ENCODE measurements at places on chromosomes 13 and 19.
A peak's percentile ranks its signal among the peaks of the same experiment; 100 is the strongest.

GRCh38 chr13:44713788-44714469, 137.8 kb upstream of the TSC22D1 start:
- H3K27ac ChIP-seq = no peak overlapping the region
- H3K36me3 ChIP-seq = no peaks in the 10 kb centered on the region
- no peaks in the 10 kb centered on the region for H3K27me3 ChIP-seq
- H3K4me3 ChIP-seq = no peak overlapping the region
- DNase-seq = no peak

DNA sequence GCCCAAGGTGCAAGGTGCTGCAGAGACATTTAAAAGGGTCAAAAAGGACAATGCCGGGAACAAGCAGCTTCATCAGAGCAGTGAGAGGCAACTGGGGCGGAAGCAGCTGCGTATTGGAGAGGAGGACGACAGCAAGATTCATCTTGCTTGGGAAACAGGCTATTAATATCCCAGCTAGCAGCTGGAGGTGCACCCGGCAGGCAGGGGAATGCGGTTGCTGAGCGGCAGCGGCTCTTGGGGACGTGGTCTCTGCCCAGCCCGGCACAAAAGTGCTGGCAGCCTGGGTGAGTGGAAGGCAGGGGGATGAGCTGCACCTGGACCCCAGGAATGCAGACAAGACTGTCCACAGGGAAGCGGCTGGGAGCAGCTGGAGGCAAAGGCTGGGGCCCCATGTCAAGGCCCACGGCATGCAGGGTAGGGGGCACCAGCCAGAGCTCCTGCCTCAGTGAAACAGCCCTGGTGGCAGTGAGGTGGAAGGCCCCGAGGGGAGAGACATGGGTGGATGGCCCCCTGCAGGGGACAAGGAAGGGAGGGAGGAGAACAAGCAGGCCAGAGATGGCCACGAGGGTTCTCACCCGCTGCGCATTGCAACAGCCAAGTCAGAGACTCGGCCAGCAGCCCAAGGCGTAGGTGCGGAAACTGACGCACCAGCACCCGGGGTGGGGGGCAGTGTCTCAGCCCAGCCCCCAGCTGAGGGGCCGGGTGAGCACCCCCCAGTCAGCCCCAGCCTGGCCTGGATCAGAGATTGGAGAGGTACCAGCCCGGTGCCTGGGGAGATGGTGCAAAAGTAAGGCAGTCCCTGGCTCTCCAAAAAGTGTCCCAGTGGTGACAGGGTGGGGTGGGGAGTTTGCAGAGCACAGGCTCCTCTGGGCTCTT, 34.4 kb downstream of the PEPD start:
- H3K4me3 ChIP-seq = no peak overlapping the region
- no peaks in the 10 kb centered on the region for H3K36me3 ChIP-seq
- no peak overlapping the region for H3K27ac ChIP-seq
- H3K27me3 ChIP-seq = no peaks in the 10 kb centered on the region
- no peak for DNase-seq

- peaks cover 3% of the 10 kb centered on the region for H3K4me1 ChIP-seq
- no peak overlapping the region for H3K27ac ChIP-seq
- H3K4me3 ChIP-seq = no peak overlapping the region
- H3K36me3 ChIP-seq = no peaks in the 10 kb centered on the region
- H3K27me3 ChIP-seq = no peaks in the 10 kb centered on the region
- no peak for DNase-seq
Observed at GRCh38 chr13:27607125-27607524, 13.2 kb downstream of the LNX2 start.

- H3K4me3 ChIP-seq = no peak overlapping the region
- H3K27me3 ChIP-seq = no peaks in the 10 kb centered on the region
- H3K36me3 ChIP-seq = peaks cover 77% of the 10 kb centered on the region
- no peak for DNase-seq
- H3K27ac ChIP-seq = no peak overlapping the region
Observed at GRCh38 chr19:51891193-51891747, 3.5 kb upstream of the ZNF577 start.

DNA sequence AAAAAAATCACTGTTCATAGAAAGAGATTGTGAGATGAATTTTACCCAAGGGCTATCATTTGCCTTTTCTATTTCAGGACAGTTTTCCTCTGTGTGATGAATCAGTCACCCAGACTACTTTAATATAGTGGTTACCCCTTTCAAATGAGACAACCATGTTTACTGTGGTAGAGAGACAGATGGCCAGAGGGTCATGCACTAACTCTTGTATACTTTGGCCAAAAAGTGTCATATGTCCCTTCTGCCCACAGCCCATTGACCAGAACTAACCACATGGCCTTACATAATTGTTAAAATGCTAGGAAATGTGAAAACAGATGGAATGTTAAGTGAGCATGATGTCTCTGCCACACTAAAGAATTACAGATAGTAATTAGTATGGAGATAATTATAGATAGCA, 498.7 kb downstream of the DACH1 start:
- DNase-seq = no peak
- H3K36me3 ChIP-seq = no peaks in the 10 kb centered on the region
- no peak overlapping the region for H3K27ac ChIP-seq
- no peaks in the 10 kb centered on the region for H3K4me1 ChIP-seq
- no peaks in the 10 kb centered on the region for H3K27me3 ChIP-seq

- peaks cover 2% of the 10 kb centered on the region for H3K36me3 ChIP-seq
- peaks cover 4% of the 10 kb centered on the region for H3K4me1 ChIP-seq
- no peak overlapping the region for H3K27ac ChIP-seq
- DNase-seq = no peak
- H3K4me3 ChIP-seq = no peak overlapping the region
- H3K27me3 ChIP-seq = no peaks in the 10 kb centered on the region
Observed at GRCh38 chr19:46984077-46985010, 35.3 kb upstream of the NPAS1 start.

DNA sequence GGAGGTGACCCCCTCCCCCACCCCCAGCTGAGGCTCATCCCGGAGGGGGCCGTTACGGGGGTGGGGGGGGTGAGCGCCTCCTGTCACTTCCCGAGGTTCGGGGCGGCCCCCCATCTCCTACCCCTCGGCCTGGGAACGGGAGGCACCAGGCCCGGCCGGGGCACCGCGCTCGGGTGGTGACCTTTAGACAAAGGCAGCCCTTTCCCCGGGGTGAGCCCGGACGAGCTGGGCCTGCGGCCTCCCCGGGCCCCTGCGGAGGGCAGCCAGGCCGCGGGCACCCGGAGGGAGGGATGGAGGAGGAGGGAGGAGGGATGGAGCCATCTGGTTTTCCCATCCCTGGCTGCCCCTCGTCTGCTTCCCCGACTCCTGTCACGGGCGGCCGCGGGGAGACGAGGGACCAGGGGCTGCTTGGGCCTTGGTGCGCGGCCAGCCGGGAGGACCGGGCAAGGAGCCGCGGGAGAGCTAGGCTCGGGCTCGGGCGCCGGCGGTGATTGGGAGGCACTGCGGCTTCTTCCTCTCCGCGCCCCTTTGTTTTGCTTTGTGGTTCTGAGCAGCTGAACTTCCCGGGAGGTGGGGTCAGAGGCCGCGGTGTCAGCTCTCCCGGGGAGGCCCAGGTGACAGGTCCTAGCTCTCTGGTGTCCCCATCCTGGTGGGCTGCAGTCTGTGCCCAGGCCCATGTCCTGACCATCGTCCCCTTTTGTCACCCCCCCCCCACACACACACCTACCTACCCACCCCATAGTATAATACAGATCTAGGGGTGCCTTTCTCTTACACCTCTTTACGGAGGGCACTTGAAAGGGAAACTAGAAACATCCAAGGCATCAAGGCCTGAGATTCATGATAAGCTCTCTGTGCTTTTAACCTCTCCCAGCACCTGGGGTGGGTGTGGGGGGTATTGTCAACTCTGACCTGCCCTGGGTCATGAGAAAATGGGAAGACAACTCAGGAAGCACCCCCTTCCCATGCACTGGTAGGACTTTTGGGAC, 1.3 kb downstream of the BICRA start:
- peak overlapping the region; percentile 68 for H3K4me3 ChIP-seq
- H3K36me3 ChIP-seq = no peaks in the 10 kb centered on the region
- peaks cover 32% of the 10 kb centered on the region for H3K4me1 ChIP-seq
- H3K27ac ChIP-seq = no peak overlapping the region

DNA sequence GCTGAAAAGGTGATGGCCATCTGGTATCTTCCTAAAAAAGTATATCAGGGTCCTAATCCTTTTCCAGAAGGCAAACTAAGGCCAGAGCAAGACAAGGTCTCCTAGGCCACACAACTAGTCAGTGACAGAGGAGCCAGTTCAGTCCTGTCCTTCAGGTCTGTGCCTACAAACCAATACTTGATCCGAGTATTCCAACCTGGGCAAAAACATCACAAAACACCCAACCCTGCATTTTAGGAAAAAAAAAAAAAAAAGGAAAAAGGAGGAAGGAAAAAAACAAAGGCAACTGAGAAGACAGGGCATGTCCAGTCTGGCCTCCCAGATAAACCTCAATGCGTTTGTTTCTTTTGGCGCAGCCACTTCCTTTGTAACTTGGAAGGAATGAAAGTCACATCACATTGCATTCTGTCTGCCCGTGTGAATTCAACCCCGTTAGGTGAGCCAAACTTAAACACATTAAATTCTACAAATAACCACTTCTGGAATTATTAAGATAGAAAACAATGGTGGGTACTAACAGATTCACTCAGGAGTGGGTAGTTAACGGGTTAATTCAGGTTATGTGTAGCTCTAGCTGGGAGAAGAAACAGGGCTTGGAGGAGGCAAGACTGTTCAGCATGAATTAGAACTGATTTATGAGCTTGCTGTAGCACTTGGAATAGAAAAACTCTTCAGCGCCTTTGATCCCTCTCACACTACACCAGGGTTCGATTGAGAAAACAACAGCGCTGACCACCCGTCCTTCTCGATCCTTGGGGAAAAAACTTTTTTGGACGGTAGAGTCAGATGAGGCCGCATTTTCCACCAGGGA, 43.0 kb upstream of the HNRNPA1L2 start:
- H3K27me3 ChIP-seq = peaks cover 18% of the 10 kb centered on the region
- peak overlapping the region; percentile 59 for H3K4me3 ChIP-seq
- H3K36me3 ChIP-seq = no peaks in the 10 kb centered on the region
- no peaks in the 10 kb centered on the region for H3K4me1 ChIP-seq

GRCh38 chr19:49677901-49678674, 1.0 kb downstream of the PRMT1 start:
- peaks cover 2% of the 10 kb centered on the region for H3K4me1 ChIP-seq
- peak overlapping the region; percentile 100 for H3K27ac ChIP-seq
- peak; percentile 97 for DNase-seq
- peaks cover 20% of the 10 kb centered on the region for H3K36me3 ChIP-seq
- peak overlapping the region; percentile 86 for H3K4me3 ChIP-seq
- H3K27me3 ChIP-seq = no peaks in the 10 kb centered on the region

DNA sequence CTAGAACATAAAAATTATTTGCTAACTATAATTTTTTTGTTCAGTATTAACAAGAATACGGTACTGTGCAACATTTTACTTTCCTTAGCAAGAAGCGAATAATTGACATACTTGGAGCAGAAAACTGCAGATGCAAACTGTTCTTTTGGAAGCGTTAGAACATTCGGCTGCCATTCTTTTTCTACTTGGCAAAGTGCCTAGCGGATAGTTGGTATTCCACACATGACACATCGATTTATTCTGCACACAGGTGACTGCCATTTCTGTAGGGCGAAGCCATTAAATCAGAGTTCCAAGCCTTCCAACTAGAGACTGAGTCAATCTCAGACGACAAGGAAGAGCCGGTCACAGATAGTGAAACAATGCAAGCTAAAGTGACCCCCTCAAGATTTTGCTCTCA, 117.4 kb downstream of the TRPC4 start:
- DNase-seq = no peak
- H3K4me3 ChIP-seq = no peak overlapping the region
- no peaks in the 10 kb centered on the region for H3K27me3 ChIP-seq
- peaks cover 2% of the 10 kb centered on the region for H3K36me3 ChIP-seq
- H3K4me1 ChIP-seq = no peaks in the 10 kb centered on the region
- no peak overlapping the region for H3K27ac ChIP-seq

DNA sequence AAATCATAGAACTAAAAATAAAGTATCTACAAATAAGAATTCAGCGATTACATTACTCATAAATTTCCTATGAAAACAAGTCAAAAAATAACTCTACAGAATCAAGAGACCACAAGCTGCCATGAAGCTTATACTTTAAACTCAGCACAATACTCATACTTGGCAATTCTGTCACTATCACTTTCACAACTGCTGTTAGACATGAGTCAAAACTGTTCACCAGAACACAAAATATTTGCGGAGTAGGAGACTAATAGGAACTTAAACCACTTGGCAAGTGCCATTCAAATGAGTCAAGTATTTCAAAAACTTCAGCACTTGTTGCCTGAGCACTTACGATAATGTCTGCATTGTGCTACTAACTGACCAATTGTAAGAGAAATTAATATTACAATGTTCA, 387.8 kb upstream of the GPC6 start:
- H3K4me1 ChIP-seq = no peaks in the 10 kb centered on the region
- H3K36me3 ChIP-seq = no peaks in the 10 kb centered on the region

GRCh38 chr13:111616203-111616602, 295.8 kb downstream of the TEX29 start:
- H3K4me3 ChIP-seq = no peak overlapping the region
- no peaks in the 10 kb centered on the region for H3K36me3 ChIP-seq
- no peaks in the 10 kb centered on the region for H3K4me1 ChIP-seq
- no peaks in the 10 kb centered on the region for H3K27me3 ChIP-seq
- DNase-seq = no peak

DNA sequence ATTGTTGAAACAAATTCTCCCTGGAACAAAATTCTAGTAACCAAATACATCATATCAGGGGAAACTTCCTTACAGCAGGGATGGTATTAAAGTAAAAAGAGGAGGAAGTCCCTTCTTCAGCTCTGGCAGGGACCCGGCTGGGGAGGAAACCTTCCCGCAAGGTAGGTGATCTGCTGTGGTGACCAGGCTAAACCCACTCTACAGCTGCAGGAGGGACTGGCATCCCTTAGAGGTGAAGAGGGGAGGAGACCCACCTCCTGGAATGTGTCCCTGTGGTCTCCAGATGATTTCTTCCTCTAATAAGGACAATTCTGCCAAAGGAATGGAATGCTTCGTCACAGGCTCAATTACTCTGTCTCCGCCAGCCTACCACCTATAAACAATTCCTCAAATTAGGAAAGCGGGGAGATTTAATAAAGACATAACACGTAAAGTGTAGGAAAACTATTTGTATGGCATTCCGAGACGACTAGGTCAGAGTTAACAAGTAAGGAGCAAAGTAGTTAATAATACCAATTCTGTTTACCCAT, 637 bp upstream of the PDS5B start:
- peaks cover 5% of the 10 kb centered on the region for H3K4me1 ChIP-seq
- no peaks in the 10 kb centered on the region for H3K27me3 ChIP-seq
- DNase-seq = no peak
- H3K27ac ChIP-seq = no peak overlapping the region
- no peaks in the 10 kb centered on the region for H3K36me3 ChIP-seq

DNA sequence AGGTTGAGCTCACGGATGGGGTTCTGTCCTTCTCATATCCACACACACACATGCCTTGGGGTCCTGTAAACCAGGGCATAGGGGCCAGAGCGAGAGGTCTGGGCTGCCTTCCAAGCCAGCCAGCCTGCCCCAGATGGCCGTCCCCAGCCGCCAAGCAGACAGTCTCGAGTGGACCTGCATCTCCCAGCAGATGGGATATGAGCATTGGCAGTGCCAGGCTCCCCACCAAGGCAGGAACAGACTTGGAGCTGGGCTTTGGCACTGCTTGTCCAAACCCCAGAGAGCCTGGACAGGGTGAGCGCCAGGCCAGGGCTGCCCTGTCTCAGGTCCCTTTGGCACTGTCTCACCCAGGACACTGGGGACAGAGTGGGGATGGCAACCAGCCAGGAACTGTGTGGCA, 130.4 kb downstream of the DPF1 start:
- no peaks in the 10 kb centered on the region for H3K27me3 ChIP-seq
- no peak overlapping the region for H3K4me3 ChIP-seq
- H3K27ac ChIP-seq = no peak overlapping the region
- H3K4me1 ChIP-seq = peaks cover 2% of the 10 kb centered on the region
- H3K36me3 ChIP-seq = no peaks in the 10 kb centered on the region

Measured in H1 (cell line).